Left lobe of liver (tissue), 2 donors: ENCODE measurements at places on chromosomes 6 and 20. TPM values are rescaled to one million over a fixed set of nuclear protein-coding genes. Genes with fewer than 3 reads are reported as not detected.
A peak's percentile ranks its signal among the peaks of the same experiment; 100 is the strongest.

DNA sequence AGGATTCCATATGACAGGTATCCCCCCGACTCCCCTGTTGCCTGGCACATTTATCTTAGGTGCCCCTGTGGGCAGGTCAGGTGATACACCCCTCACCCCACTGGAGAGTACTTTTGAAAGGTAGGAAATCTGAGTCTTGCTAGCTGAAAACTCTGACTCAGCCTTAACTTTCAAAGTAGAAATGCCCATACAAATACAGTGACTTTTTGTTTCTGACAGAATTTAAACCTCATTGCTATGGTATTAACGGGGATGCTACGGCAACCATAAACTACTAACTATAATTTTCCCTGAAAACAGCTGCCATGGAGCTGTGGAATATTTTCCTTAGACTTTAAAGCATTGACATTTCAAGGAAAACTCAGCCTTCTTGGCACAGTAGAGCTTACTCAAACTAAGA, 536.0 kb downstream of the RFPL4B start:
- no peak for DNase-seq

DNA sequence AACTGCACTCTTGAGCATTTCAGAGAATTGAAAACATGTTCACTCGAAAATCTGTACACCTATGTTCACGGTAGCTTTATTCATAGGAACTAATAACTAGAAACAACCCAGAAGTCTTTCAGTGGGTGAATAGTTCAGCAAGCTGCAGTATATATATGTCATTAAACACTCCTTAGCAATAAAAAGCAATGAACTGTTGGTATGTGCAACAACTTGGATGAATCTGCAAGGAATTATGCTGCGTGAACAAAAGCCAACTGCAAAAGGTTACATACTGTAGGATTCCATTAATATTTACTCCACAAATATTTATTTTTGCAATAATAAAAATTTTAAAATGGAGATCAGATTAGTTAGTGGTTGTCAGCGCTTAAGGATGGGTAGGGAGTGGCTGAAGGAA, 22.1 kb upstream of the FKBP1A start:
- no peak for DNase-seq

DNA sequence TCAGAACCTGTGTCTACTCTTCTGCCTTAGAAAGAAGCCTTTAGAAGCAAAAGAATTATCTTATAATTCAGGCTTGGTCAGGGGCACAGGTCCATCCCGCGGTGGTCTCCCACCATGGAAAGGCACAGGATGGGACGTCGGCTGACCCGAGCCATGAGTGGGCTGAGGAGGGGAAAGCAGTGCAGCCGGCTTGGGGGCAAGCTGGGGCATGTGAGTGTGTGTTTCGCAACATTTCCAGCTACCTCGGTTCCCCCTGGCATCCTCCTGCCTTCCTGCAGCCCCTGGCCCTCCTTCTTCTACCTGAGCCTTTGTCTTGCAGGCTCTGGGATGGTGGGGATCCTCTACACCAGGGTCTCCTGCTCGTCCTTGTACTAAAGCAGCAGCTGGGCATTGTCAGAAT, 29.1 kb upstream of the FOXC1 start:
- DNase-seq = no peak

DNA sequence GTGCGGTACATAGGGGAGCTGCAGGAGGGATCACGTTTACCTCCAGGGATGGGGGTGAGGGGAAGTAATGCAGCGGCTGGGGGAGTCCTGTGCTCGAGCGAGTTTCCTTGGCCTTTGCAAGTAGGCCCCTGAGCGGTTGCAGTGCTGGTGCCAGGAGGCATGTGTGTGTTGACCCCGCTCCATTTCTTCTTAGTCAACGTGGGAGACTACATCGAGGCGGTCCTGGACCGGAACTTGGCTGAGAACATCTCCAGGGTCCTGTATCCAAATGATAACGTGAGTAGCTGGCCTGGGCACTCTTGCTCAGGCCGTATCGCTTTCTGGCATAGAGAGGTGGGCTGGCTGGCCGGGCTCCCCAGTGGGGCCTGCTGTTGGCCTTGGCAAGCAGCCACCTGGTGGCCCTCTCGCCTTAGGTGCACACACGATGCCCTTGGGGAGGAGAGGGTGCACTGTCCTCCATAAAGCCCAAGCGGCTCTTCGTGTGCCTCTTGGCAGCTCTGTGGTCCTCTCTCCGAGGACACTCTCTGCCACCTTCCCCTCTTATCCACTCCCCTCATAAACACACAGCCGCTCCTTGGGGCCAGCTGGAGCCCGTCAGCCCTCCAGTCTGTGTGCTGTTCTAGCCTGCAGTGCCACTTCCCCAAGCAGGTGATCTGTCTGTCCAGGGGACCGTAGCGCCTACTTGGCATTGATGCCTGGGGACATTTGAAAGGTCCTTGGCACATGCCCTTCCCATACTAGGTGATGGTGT, 29.3 kb downstream of the PYGB start:
- peak; percentile 37 for DNase-seq

DNA sequence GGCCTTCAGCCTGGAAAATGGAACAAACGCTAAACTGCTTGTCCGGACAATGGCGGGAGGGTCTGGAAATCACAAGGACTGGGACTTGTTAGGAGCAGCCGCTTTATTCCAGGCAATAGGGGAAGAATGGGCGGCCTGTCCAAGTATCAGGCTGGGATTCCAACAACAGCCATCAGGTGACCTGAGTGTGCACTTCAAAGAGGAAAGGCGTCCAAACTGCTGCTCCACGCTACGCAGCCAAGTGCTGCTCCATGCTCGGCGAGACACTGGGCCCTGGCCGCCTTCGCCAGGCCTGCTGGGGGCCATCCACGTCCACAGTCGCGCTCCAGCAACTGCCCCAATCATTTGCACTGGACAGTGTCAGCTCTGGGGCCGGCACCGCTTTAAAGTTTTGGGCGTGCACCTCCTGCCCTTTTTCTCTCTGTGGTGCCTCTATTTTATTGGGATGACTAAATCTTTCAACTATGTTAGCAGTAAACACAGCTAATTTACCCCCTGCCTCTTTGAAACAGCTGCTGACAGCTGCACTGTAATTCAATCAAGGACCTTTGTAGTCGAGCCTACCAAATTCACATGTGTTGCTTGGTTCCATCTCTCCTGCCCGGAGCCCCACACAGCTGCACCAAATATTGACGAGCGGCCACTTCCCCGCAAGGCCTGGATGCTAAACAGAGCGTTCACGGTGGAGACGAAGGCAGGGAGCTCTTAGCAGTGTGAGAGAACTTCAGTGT, 98.3 kb downstream of the BMP7 start:
- DNase-seq = no peak

DNA sequence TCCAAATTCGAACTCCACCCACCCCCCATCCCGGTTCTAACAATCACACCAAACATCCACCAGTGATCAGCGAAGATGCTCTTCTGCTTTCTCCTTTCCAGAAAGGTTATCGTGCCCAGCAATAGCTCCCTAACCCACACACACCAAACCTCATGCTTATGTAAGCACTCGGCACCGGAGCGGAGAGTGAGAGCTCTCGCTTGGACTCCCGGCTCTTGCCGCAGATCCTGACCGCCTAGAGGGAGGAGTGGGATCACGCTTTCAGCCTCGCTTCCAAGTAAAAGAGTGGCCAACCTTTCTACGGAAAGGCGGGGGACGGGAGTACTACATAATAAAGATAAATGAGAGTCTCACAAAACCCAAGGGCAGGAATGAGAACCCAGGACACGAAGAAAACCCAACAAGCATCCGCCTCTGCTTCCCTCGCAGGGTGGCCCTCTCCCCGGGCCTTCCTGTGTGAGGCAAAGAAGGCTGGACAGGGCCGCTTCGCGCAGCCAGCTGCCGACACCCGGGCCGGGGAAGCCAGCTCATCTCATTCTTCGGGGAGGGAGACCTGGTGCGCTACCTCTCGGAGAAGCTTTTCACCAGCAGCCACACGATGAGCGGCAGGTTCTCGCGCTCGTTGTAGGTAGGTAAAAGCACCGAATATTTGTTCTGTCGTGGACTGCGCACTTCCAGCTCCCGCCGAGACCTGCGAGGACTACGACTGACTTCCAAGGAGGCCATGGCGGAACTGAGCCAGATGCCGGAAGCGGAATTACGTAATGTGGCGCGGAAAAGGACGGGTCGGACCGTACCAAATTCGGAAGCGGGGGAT, at the start of gene DPM1:
DPM1 (minus strand) TSS at position 735 of the 817 bp plus-strand sequence; CDS start at position 726, 9 bp downstream.
- DNase-seq = peak; percentile 89

DNA sequence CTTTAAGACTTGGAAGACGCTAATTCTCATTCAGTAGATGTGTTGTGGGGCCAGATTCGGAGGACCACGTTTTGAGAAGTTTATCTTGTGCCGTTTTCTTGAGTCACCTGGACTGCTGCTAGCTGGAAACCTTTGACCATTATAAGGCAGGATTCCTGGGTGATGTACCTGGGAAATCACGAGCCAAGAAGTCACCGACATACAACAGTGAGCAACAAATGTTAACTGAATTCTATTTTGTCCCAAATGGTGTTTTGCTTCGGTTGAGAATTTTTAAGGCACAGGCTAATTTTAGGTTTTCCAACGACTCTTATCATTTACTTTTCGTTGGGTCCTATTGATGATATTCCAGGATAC, 93.4 kb upstream of the BTN3A2 start:
- DNase-seq = no peak

Gene C6orf141
- 0.48 TPM for total RNA-seq

Gene CSNK2B
- total RNA-seq = 45.8 TPM

Gene IPCEF1
- 0.98 TPM for total RNA-seq

Gene IL17A
- not detected for total RNA-seq

Gene SUMO4
- 1.1 TPM for total RNA-seq

Gene RNASET2
- total RNA-seq = 22.3 TPM

Gene SPTLC3
- total RNA-seq = 24.5 TPM

Gene BACH2
- 3.1 TPM for total RNA-seq

Gene CD40
- 6.6 TPM for total RNA-seq

Gene GFOD1
- 9.6 TPM for total RNA-seq
